ENCODE measurements at places on chromosomes 5 and 9.

DNA sequence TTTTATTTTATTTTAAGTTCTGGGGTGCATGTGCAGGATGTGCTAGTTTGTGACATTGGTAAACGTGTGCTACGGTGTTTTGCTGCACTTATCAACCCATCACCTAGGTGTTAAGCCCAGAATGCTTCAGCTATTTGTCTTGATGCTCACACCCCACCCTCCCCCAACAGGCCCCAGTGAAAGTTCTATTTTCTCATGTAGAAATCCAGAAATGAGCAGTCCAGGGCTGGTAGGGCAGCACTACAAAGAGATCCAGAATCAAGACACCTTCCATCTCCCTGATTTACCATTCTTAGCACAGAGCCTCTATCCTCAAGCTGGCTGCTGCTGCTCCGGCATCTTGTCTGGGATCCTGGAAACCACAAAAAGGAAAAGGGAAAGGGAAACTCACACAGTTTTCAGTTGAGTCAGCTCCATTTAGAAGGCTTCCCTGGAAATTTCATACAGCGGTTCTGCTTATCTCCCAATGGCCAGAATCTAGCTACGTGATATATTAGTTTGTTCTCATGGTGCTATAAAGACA is 85.4 kb upstream of the SMARCA2 start:
- no peak for DNase-seq

DNA sequence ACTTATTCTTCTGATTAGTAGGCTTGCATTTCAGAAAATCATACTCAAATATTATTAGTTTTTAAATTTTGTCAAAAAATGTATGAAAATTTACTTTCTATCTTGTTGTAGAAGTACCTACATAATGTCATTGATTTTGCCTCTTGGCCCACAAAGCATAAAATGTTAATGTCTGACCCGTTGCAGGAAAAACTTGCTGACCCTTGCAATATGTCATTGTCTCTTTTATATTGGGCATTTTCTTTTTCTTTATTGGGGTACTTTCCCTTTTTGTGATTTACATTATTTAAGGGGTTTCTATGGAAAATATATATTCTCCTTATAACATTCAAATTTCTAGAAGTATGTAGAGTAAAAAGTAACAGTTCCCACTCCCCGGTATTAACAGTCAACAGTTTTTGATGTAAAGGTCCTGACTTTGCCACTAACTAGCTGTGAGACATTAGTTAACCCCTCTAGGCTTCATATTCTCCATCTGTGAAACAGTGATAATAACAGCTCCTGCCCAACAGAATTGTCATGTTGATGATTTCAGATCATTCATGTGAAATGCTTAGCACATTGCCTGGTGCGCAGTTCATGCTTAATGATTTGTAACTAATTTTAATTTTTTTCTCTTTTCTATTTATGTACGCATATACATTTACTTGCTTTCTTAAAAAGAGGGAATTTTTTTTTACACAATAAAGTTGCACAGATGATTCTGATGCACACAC is 243.2 kb downstream of the ARHGAP26 start:
- DNase-seq = no peak

- no peak for DNase-seq
These were observed 53.2 kb downstream of the IQGAP2 start for GRCh38 chr5:76456258-76456657.

- no peak for DNase-seq
These were observed 49.8 kb downstream of the EBF1 start for GRCh38 chr5:159049844-159050315.

DNA sequence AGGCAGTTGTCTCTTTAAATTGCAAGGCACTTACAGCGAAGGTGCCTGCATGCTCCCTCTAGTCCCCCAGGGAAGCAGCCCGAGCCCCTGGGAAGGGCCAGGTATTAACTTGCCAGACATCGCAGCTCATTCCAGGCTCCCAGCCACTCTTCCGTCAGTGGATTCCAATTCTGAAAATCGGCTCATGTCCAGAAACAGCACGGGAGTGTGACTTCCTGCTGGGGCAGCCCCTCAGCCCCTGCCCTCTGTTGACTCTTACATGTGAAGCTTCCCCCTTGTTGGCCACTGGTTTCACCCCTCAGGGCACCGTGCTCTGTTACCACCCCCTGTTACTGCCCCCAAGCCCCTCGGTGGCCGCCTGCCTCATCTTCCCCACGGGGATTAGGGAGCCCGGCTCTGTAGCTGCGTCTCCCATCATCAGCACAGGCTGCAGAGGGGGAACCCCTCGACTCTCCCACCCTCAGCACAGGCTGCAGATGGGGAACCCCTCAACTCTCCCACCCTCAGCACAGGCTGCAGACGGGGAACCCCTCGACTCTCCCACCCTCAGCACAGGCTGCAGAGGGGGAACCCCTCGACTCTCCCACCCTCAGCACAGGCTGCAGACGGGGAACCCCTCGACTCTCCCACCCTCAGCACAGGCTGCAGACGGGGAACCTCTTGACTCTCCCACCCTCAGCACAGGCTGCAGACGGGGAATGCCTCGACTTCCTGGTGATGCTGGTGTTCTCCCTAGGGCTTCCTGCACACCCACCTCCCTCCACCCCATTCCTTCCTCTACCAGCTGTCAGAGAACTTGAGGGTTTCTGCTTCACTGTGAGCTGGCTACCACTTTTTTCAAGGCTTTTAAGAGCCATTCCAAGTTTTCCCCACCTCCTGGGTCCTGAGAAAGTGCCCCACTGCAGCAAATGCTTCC is 11.1 kb upstream of the CACNA1B start:
- no peak for DNase-seq

GRCh38 chr5:134138416-134139376 is 24.2 kb downstream of the TCF7 start:
- no peak for DNase-seq
